ENCODE measurements at places on chromosomes 4 and X. TPM values are rescaled to one million over a fixed set of nuclear protein-coding genes. Genes with fewer than 3 reads are reported as not detected.
A peak's percentile ranks its signal among the peaks of the same experiment; 100 is the strongest.

Gene BRS3
- total RNA-seq = not detected

Gene SPATA4
- total RNA-seq = 2.1 TPM

Gene ADH7
- not detected for total RNA-seq

Gene GLRA2
- 6.9 TPM for total RNA-seq

Gene CORIN
- 1.7 TPM for total RNA-seq

Gene CFAP99
- total RNA-seq = 1.7 TPM

Gene VSIG4
- total RNA-seq = 13.9 TPM

Gene PLK4
- 4.4 TPM for total RNA-seq

- no peak for DNase-seq
Measured at GRCh38 chr4:23878912-23879732, 10.7 kb downstream of the PPARGC1A start.

GRCh38 chr4:156420623-156421022, 467.0 kb upstream of the CTSO start:
- no peak for DNase-seq

GRCh38 chr4:41069257-41069656, 145.1 kb downstream of the APBB2 start:
- no peak for DNase-seq

DNA sequence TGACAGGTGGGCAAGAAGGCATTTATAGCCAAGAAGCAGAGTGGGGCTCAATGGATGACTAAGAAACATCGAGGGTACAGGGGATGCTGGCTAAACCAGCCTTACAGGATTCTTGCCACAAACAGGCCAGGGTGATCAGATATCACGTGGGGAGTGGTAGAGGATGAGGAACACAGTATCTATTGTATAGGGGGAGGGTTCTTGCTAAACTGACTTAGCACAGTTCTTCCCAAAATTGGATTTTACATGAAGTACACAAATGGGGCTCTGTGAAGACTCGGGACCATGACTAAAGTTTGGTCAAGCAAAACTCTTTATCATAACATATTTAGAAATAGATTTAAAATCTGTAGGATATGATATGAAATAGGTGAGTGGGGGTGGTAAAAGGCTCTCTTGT, 144.0 kb upstream of the ATOH1 start:
- DNase-seq = no peak

- no peak for DNase-seq
Measured at GRCh38 chr4:79688691-79689090, 280.7 kb upstream of the GK2 start.

GRCh38 chrX:135977611-135978010, 3.8 kb upstream of the MMGT1 start:
- no peak for DNase-seq

DNA sequence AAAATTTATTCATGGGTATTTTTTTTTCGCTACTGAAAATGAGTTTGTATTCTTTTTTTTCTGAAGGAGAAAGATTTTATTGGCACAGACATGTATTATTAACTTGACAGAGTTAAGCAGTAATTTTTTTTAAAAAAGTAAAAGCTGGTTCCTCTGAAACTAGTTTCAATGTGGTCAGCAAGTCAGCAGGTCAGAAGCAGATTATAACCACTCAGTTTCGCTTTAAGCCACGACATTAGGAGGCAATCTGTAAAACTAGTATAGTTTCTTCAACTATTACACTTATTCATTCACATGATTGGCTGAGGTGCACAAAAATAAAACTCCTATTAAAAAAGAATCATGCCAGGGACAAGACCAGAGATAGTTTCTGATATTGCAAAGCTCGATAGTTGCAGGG, 714.2 kb upstream of the PCDH7 start:
- DNase-seq = no peak

DNA sequence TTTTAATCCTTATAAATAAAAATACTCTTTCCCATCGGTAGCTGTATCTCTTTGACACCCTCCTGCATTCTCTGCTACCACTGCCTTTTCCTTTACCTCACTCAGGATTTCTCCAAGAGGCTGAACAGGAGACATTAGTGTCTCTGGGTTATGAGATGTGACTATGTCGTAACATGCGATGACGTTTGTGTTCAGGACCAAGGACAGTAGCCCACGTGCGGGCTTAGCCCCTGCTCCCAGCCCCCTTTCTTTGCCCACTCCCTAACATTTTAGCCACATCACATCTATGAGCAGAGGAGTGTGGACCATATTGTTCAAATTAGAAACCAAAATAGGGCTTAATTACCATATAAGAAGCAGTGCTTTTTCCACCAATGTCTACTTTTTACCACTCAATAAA, 369.3 kb downstream of the FBXW7 start:
- no peak for DNase-seq

DNA sequence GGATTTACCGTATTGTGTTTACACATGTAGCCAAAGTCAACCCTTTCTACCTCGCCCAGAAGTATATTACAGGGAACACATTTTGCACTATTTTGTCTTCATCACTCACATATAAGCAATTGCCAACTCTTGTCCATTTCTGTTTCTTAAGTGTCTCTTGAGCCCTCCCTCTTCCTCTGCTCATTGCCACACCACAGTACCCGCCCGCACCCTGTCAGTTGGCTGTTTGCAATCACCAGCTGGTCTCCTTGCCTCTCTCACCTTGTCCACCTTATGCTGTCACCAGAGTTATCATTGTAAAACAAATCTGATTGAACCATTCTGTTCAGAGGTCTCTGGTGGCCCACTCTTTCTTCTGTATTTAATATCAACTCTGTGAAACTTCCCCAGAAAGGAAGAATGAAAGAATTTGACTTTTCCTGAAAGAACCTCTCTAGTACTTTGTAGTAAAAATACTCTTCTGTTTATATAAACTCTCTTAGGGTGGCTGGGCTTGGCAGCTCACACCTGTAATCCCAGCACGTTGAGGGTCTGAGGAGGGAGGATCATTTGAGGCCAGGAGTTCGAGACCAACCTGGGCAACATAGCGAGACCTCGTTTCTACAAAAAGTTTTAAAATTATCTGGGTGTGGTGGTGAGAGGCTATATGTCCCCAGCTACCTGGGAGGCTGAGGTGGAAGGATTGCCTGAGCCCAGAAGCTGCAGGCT, 50.2 kb downstream of the ING2 start:
- no peak for DNase-seq

DNA sequence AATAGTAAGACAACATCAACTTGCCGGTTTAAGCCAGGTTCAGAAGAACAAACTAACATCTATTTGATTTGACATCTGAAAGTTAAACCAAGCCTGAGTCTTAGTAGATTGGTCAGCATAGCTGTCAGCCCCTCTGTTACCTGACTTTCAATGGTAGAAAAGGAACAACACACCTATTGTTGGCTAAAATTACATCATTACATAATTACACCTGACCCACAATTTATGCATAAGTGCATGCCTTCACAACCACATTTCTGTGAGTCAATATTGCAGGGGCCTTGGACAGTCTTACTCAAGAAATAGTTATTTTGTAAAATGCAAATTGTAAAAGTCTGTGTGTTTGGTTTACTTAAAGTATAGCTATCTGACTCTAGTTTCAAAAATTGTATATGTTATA, 36.2 kb downstream of the EGFL6 start:
- no peak for DNase-seq

GRCh38 chr4:108783665-108784463, 21.0 kb upstream of the ETNPPL start:
- no peak for DNase-seq

DNA sequence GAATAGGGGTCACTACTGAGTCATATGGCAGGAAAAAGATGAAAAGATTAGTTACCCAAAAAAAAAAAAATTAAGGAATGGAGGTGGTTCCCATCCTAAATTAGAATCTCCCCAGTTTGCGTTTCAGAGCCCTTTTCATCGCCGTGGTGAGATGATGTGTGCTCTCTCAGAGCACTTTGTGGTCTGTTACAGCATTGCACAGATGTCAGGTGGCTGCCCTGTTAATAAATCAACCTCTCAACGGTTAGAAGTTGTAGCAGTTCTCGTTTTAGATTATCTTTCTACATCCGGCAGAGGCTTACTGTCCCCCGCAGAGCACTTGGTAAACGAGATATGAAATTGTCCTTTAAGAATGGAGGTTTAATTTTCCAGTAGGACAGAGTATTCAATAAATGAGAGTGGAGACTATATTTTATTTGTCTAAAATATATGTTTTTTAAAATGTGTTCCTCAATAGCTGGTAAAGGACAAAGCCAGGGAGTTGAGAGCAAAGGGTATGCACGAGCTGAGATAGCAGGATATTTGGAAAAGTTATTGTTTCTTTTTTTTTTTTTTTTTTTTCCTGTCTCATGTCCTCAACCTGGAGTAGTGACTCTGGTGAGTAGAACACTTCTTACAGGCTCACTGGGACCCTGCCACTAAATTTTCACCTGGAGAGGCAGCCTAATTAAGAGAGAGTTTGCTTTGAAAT, 26.9 kb downstream of the AFF1 start:
- no peak for DNase-seq

GRCh38 chr4:157713342-157713741, 459.5 kb downstream of the GASK1B start:
- DNase-seq = no peak

DNA sequence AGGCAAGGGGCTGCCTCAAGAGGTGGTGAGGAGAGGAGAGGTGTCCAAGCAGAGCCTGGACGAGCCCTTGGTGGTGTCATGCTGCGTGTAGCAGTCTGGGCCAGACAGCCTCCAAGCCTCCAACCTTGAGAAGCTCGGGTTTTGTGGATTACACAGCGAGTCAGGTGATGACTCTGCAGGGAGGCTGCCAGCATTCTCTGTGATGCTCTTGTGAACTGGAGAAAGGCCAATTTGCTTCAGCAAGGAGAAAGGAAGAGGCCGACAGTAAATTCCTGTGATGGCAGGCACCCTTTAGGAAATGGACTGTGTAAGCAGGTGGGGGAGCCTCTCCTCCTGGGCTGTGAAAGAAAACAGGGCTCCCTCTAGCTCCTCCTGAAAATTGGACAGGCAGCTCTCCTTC, 36.0 kb upstream of the CD99L2 start:
- peak; percentile 38 for DNase-seq

GRCh38 chr4:74632634-74633033, 161.7 kb downstream of the BTC start:
- no peak for DNase-seq

DNA sequence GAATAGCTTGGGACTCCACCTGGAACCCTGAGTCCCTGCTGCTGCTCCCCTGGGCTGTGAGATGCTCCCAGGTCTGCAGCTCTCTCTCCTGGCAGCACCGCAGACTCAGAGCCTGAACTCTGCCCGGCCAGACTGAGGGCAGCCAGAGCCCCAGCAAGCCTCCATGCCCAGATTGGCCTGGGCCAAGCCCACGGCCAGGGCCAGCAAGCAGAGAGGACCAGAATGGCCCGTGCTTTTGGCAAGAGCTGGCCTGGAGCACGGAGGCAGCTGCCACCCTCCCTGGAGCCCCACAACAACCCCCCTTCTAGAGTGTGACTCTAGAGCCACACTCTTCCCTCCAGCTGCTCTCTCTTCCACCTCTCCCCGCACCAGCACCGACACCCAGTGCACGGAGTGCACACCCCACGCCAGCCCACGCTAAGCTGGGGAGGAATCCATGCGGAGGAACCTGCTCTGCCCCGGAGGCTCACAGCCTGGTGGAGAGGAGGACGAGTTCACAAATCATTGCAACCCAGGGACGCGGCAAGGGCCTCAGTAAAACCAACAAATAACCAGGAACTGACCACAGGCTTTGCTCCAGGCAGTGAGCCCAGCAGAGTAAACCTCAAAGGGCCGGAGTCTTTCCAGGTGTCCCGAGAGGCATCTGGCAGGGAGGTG, 110.3 kb downstream of the HMX1 start:
- peak; percentile 19 for DNase-seq

DNA sequence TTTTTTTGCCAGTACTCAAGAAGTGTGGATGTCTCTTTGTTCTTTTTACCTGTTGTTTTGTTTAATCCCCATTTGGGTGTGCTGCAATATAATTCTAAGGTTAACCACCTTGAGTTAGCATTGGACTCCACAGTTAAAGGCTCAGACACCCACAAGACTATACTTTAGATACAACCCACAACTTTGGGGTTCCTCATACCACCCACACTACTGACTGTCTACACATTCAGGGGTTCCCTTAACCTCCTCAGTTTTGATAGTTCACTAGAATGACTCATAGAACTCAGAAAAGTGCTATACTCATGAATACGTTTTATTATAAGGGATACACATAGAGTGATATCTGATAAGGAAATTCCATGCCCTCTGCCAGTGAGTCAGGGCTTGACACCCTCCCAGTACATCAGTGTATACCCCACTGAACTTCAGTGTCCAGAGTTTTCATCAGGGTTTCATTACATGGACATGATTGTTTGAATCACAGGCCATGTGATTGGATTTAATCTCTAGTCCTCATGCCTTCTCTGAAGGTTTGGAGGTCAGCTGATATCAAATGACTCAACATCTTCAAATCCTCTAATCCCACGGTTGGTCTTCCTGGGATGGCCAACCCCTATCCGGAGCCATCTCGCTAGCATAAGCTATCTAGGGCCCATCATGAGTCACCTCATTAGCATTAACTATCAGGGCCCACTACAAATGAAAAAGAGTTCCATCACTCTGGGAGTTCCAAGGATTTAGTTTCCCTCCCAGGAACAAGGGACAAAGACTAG, 357.7 kb upstream of the EMCN start:
- no peak for DNase-seq

DNA sequence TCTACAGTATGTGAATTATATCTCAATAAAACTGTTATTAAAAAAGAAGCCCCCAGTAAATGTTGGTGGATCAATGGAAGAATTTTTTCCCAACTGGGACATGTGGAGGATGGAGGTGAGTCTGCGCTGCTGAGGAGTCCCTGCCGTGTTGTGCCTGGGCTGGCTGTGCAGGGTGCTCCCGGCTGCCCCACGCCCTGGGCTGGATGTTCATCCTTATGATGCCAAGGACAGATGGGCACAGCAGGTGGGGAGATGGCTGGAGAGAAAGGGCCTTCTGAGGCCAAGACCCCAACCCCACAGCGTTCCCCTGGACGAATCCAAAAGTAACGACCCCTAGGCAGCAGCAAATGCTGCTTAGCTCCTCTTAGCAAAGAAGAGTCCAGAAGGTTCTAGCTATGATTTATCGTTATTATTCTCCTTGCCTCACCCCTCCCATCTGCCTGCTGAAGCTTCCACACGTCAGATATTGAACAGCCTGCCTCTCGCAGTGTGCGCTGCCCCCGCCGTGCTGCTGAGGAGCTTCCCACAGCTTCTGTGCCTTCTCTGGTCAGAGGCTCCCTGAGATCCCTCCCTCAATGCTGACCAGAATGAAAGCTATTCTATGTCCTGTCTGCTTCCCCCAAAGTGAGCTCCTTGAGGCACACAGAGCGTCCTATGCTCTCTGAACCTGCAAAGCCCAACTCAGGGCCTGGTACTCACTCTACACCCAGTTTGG, 26.5 kb downstream of the HMX1 start:
- DNase-seq = no peak

- DNase-seq = no peak
Measured at GRCh38 chrX:134794692-134795091, 136.4 kb upstream of the PLAC1 start.

DNA sequence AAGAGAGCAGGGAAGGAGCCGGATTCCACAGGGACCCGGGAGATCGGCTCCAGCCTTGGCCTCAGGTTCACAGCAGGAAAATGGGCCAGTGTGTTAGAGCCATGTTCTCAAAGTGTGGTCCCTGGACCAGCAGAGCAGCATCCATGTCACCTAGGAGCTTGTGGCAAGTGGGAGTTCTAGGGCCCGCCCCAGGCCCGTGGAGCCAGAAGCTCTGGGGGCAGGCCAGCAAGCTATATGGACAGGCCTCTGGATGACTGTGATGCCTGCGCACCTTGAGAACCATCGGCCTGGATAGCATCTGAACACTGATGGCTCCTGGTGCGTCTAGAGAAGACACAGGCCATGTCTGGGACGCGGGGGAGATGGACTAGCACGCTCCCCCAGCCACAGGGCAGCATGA, 33.7 kb downstream of the SH3TC1 start:
- DNase-seq = no peak

GRCh38 chrX:102846544-102847236, 90.4 kb upstream of the RAB40AL start:
- DNase-seq = no peak

GRCh38 chrX:21838937-21839333, 482 bp upstream of the MBTPS2 start:
- DNase-seq = no peak

Data from dorsolateral prefrontal cortex (tissue), 122 donors.